Psoas muscle (tissue), 8 donors: ENCODE measurements at places on chromosomes 7 and 10. TPM values are rescaled to one million over a fixed set of nuclear protein-coding genes. Genes with fewer than 3 reads are reported as not detected.

JAKMIP3 gene
- total RNA-seq: 1.7 TPM

DNA sequence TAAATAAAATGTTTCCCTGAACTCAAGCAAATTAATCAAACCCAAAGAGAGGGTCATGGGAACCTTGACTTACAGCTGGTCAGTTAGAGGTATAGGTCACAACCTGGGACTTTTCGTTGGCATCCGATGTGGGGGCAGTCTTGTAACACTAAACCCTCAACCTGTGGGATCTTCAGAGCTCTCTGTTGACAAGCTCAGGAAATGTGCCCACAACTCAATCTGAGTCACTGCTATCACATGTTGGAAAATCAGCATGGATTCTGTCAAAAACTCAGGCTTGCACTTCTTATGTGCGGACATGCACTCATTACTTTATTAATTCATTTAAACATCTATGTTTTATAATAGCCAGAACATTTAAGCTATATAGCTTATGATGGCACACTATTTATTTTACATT is 424.6 kb upstream of the SORCS1 start:
- no peak overlapping the region for H3K4me3 ChIP-seq
- DNase-seq: no peak
- no peaks in the 10 kb centered on the region for H3K4me1 ChIP-seq
- no peaks in the 10 kb centered on the region for H3K27me3 ChIP-seq
- H3K36me3 ChIP-seq: no peaks in the 10 kb centered on the region

- no peak for DNase-seq
- H3K4me1 ChIP-seq: no peaks in the 10 kb centered on the region
- H3K4me3 ChIP-seq: no peak overlapping the region
- H3K36me3 ChIP-seq: no peaks in the 10 kb centered on the region
Observed at GRCh38 chr7:10122551-10123100, 851.0 kb upstream of the PHF14 start.

PON2 gene
- total RNA-seq: 12.1 TPM

IQCE gene
- 8.5 TPM for total RNA-seq
